ENCODE measurements at places on chromosomes 2 and 18.
A peak's percentile ranks its signal among the peaks of the same experiment; 100 is the strongest.

DNA sequence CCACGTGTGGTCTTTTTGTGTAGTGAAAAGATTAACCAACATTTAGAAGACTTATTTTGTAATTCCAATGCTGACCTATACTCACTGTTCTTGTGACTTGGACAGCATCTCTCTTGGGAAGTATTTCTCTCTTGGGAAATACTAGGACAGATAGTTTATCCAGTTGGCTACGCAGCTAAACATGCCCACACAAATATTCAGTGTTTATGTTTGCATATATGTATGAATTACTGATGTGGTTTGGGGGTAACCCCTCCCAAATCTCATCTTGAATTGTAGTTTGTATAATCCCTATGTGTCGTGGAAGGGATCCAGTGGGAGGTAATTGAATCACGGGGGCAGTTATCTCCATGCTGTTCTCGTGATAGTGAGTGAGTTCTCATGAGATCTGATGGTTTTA lies 2062.3 kb upstream of the CELF4 start:
- DNase-seq: no peak

DNA sequence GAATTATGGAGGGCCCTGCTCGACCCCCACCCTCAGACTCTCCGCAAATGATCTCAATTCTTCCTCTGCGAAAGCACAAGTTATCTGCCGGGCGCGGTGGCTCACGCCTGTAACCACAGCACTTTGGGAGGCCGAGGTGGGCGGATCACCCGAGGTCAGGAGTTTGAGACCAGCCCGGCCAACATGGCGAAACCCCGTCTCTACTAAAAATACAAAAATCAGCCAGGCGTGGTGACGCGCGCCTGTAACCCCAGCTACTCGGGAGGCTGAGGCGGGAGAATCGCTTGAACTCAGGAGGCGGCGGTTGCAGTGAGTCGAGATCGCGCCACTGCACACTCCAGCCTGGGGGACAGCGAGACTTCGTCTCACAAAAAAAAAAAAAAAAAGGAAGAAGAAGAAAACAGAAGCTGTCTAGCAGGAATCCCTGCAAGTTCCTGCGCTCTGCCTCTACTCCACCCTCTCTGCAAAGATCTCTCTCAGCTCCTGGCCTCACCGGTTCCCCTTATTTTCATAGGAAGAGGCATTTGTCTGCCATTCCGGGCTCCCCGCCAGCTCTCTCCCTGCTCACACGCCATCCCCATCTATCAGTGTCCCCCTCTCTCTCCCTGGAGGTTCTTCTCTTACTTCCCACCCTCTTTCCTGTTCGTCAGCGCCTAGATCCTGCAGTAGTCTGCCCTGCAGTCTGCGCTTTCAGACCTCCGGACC lies 13.5 kb upstream of the COLEC12 start:
- DNase-seq: no peak

GRCh38 chr2:47016172-47016913 lies 100.7 kb upstream of the MCFD2 start:
- no peak for DNase-seq

GRCh38 chr2:159446817-159447216 lies 160.3 kb upstream of the WDSUB1 start:
- DNase-seq: peak; percentile 26

GRCh38 chr18:24986666-24987302 lies 365.2 kb downstream of the ZNF521 start:
- no peak for DNase-seq

DNA sequence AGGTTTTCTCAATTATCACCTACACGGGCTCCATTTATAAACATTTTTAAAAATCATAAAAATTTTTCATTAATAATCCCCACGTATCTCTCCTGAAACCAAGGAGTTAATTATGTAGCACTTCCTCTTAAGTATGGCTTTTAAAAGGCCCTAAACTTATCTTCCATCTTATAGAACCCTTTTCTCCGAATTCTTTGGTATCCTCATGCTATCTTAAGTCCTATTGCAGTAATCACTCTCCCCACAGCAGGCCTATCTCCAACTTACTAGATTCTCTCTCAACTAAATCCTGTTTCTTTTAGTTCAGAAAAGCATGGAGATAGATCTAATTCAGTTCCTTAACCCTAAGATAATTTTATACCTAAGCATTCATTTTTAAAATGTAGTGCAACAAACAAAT lies 26.2 kb downstream of the RPRD1A start:
- no peak for DNase-seq

GRCh38 chr2:100242891-100243619 lies 79.2 kb downstream of the LONRF2 start:
- DNase-seq: peak; percentile 37

GRCh38 chr2:86435531-86435930 lies 5.6 kb upstream of the KDM3A start:
- no peak for DNase-seq

- DNase-seq: no peak
Observed at GRCh38 chr2:234003972-234004617, 46.4 kb upstream of the SPP2 start.

DNA sequence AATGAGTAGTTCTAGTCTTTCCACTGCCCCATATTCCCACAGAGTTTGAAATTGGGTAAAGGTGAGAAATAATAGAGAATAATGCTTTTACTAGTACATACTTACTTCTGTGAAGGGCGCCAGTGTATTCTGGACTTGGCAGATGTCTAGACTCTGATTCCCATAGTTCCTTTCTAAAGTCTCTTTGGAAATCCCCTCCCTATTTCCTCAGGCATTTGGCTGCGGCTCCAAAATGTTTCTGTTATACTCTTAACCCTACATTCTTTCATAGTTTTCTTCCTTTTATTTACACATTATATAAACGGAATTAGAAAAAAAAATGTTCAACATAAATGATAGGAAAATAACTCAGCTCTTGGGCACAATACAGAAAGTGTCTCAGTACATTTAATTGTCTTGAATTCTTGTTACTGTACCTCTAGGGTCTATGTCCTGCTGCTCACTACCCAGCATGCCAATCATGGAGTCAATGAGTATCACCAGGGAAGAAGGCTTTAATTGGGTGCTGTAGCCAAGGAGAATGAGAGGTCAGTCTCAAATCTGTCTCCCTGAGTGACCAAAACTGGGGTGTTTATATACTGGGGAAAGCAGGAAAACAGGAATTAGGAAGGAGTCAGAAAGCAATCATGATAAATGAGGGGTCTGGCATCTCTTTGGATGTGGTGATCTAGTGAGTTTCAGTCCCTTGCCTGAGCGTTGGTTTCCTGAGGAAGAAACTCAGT lies 147.8 kb upstream of the MMADHC start:
- DNase-seq: no peak

DNA sequence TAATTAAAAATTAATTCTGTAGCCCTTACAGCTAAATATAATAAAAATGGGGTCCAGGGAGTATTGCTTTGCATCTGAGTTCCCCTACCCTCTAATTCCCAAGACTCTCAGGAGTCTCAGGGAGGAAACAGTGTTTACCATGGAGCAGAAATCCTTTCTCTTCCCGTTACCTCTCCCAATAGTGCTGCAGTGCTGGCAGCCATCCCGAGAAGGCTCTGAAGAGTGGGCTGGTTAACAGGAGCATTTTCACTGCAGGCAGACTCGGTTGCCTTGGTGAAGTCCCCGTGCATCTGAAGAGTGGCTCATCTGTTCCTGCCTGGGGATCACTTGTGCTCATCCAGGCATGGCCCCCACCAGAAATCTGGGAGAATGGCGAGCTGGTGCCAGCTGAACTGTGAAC lies 41.8 kb upstream of the TMEM178A start:
- no peak for DNase-seq

DNA sequence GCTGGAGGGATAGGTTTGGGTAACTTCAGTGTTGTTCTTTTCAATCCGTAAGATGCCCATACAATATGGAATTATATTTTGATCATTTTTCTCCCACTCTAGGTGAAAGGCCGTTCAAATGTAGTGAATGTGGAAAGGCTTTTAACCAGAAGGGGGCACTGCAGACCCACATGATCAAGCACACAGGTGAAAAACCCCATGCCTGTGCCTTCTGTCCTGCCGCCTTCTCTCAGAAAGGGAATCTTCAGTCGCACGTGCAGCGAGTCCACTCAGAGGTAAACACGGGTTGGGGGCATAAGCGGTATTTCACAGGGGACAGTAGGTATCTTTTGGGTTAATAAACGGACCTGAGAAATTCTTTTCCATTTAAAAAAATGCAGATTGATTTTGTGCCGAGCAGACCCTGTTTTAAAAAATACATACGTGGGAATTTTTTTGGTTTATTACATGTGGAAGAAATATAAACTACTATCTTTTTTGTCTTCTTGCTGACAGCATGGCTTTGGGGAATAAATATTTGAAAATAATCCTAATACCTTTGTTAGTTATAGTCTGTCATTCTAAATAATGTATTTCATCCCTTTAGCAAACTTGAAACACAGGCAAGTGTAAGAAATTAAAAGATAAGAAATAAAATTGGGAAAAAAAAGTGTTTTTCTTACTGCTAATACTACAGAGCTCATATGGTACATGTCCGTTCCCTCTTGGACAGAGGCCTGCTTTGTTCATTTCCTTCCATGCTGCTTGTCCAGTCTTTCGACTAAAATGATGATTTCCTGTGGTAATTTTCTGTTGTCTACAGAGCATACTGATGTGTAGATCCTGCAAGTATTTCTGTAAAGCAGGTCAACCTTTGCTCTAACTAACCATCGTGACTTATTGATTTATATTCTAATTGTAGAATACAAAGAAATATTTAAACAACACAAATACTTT lies 53.3 kb downstream of the ZNF236 start:
- peak; percentile 51 for DNase-seq

DNA sequence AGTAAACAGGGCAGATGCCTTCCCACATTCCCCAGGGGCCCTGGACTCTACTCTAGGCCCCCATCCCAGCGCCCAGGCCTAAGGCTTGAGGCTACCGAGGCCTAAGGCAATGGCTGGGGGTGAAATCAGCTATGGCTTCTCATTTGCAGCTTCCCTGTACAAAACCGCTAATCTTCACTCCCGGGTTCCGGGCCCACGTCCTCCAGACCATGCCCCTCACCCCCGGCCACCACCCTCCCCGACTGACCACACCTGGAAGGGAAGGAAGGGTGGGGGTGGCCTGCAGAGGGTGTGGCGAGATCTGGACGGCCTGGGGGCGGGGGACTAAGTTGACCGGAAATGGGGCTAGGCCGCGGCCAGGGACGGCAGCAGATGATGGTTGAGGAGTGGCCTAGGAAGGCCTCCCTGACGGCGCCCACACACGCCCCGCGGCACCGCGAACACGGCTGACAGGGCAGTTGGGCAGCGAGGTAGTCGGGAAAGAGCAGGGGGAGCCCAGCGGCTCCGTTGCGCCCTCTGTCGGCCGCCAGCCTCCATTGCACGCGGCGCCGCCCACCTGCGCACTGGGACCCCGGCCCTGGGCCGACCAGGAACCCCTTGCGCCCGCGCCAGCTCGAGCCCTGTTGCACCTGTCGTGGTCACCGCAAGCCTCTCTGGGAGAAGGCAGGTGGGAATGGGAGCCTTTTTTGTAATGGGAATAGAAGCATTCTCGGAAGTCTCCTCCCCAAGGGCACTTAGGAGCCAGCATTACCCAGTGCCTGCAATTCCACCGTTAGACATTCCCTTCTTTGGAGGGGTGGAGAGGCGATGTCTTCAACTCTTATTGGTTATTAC lies 117.1 kb upstream of the STPG4 start:
- peak; percentile 60 for DNase-seq

GRCh38 chr2:6648596-6649247 lies 217.0 kb downstream of the CMPK2 start:
- DNase-seq: no peak

GRCh38 chr2:204670124-204670523 lies 124.8 kb downstream of the PARD3B start:
- DNase-seq: peak; percentile 15

DNA sequence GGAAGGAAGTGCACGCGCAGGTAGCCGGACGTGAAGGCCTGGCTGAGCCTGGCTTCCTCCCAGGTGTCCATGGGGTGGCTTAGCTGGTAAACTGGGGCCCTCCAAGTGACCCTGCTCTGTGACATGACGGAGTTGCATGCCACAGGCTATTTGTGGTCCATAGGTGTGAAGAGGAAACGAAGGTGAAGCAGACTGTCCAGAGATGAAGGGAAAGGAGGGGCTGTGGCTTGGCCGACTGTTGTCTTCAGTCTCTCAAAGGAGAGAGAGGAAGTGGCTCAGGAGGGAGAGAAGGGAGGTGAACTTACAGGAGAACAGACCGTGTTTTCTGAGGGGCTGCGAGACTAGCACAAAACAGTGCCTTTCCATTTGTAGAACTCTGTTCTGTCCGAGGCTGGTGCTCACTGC lies 19.3 kb downstream of the INPP5D start:
- no peak for DNase-seq

- DNase-seq: peak; percentile 58
Observed at GRCh38 chr18:49728542-49728941, 84.8 kb downstream of the ACAA2 start.

DNA sequence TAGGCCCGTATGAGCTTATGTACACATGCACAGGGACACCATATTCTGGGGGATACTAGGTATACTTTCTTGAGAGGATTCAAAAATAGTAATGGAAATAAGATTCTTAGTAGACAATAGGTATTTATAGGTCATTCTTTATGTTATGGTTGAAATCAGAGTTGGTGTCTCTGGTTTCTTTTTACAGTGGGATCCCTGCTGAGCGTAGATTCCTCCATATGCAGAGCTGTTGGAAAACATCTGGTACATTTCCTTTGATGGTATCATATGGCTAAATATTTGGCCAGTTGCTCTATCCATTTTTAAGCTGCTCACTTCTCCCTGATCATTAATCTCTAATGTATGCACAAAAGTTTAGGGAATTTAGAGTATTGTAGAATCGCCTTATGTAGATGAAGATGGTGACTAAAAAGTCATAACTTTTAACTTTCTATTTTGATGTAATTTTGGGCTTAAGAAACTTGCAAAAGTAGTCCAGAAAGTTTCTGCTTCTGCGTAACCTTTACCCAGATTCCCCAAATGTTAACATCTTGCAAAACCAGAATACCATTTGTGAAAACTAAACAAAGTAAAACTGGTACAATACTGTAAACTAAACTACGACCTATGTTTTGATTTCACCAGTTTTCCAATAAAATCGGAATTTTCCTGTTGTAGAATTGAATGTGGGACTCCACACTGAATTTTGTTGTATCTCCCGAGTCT lies 5.4 kb downstream of the ARHGAP28 start:
- no peak for DNase-seq

- no peak for DNase-seq
Observed at GRCh38 chr2:236367506-236368289, 103.5 kb upstream of the ASB18 start.

GRCh38 chr2:239158641-239159475 lies 242.0 kb downstream of the HDAC4 start:
- DNase-seq: no peak

GRCh38 chr2:11903085-11903606 lies 156.7 kb downstream of the LPIN1 start:
- no peak for DNase-seq

- no peak for DNase-seq
Observed at GRCh38 chr18:24181806-24182205, 42.9 kb downstream of the CABYR start.

- DNase-seq: no peak
Observed at GRCh38 chr18:79804130-79804787, 6.5 kb downstream of the KCNG2 start.

DNA sequence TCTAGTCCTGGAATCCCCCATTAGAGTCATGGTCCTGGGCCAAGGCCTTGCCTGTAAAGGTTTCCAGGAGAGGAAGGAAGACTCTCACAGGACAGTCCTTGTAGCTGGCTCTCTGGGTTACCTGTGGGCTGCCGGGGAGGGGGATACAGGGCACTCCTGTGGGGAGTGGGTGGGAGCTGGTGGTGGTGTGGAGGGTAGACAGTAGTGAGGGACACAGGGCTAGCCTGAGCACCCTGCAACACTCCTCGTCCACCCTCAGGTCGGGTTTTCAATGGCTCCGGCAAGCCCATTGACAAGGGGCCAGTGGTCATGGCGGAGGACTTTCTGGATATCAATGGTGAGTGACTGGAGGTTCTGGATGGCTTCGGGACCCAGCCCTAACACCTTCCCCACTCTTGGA lies 19.7 kb upstream of the ANKRD53 start:
- no peak for DNase-seq

Data from large intestine (tissue), 12 donors.